ENCODE measurements at places on chromosomes 13 and 19.

DNA sequence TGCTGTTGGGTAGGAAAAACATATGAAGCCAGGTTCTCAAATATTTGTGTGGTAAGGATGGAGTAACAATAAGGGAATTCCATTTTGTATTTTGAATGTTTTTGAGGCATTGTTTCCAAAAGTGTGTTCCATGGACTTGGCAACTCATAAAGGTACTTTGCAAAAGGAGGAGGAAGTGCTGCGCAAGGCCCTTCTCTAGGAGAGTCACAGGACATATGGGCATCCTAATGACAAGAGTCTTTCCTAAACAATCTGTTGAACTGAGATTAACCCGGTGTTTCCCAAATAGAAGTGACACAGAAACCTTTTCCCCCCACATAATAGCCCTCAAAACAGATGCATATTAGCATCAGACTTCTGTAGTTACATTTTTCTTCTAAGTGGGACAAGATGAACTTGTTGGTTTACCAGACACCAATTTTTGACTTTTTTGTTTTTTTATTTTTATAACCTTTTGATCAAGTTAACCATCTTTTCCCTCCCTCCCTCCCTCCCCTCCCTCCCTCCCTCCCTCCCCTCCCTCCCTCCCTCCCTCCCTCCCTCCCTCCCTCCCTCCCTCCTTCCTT lies 209.3 kb downstream of the PCCA start:
- DNase-seq, result peak; percentile 29

GRCh38 chr19:54882758-54883157 lies 8.7 kb downstream of the FCAR start:
- DNase-seq, result no peak

GRCh38 chr13:60690604-60691003 lies 293.6 kb downstream of the TDRD3 start:
- no peak for DNase-seq

- DNase-seq, result no peak
Measured at GRCh38 chr19:35257113-35257461, 8.3 kb downstream of the LSR start.

- DNase-seq, result no peak
Measured at GRCh38 chr13:97538203-97538602, 104.2 kb downstream of the RAP2A start.

DNA sequence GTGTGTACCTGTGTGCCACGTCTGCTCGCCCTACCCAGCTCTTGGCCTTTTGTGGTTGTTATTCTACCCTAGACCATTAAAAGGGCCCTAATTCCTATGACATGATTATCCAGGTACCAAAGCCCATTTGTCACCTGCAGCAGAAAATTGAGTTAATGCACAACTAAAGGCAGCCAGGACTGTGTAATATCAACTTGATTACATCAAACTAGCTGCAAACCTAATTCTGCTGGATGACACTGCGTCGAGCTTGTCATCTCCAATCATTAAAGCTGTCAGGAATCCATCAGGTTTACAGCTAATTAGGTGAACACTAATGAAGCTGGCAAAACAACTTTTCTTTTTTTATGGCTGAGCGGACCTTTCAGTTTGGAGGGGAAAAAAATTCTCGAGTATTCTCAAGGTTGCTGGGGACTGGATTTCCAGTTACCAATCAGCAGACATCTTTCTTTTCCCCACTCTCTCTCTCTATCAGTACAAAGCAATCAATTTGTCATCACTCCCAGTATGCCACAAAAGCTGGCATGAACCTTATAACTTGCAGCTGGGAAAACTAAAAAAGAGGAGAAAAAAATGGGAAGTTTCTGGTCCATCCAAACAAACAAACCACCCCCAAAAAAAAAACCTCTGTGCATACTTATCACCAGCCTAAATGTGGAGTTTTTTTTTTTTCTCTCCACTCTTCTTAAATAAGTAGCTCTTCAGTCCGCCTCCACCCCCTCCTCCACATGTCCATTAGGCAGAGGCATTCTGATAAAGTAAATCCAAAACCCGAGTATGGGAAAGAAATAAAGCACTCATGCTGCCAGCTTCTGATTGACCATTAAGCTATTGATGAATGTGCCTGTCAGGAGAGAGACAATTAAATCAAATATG lies 2.8 kb downstream of the TSHZ3 start:
- no peak for DNase-seq

DNA sequence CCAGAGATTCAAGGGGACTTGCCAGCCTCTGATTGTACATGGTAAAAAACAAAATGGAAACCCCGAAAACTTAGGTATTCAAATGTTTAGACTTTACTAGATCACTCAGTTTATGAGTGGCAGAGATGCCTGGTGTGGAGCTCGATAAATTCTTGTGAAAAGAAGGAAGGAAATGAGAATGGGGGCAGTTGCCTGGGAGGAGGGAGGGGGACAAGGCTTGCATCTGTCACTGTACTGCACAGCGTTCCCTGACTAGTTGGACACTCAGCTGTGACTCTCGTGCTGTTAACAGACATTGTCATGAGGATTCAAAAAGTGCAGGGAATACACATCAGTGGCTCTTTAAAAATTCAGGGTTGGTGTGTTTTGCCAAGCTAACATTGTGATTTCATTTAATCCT lies 232.9 kb downstream of the ZIC5 start:
- DNase-seq, result no peak

- no peak for DNase-seq
Measured at GRCh38 chr13:110698689-110699088, 7.2 kb downstream of the CARS2 start.

GRCh38 chr19:46998445-46999125 lies 21.1 kb upstream of the NPAS1 start:
- no peak for DNase-seq

DNA sequence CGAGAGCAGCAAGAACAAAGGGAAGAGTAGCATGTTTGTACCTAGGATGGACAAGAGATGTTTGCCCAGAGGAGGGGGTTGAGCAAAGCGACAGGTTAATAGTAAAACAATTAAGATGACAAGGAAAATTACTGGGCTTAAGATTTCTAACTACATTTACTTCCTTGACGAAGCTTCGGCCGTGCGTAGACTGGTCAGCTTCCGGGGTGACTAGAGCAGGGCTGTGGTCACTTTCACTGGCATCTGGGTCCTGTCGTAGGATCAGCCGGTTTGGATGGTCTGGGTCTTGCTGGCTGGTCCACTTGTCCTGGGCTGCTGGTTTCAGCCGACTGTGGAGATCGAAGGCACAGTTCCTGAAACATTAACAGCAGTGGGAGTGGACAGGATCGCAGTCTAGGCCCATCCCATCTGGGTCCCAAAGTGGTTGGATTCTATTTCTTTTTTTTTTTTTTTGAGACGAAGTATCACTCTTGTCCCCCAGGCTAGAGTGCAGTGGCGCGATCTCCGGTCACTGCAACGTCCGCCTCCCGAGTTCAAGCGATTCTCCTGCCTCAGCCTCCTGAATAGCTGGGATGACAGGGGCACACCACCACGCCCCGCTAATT lies 5.0 kb upstream of the BSG start:
- no peak for DNase-seq

- DNase-seq, result no peak
Measured at GRCh38 chr19:7545904-7546303, 10.4 kb downstream of the PNPLA6 start.

DNA sequence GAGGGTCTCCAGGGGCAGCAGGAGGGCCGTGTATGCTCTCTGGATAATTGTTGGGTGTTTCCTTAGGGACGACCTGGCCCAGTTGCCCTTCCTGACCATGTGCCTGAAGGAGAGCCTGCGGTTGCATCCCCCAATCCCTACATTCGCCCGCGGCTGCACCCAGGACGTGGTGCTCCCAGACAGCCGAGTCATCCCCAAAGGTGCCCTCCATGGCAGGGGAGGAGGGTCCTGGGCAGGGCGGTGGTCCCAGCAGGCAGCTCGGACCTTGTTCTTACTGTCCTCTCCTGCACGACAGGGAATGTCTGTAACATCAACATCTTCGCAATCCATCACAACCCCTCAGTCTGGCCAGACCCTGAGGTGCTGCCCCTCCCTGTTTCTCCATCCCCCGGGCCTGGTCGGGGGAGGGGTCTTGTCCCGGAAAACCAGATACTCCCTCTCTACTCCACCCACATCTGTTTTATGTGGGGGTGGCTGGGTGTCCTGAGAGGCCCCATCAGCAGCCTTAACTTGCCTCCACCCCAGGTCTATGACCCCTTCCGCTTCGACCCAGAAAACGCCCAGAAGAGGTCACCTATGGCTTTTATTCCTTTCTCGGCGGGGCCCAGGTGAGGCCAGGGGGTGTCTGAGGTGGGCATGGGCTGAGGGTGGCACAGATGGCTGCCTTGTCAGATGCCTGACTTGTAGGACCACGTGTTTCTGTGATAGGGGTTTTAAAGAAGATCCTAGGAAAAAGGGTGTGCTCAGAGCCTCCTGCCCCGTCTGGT lies 12.3 kb upstream of the CYP4F3 start:
- no peak for DNase-seq

- DNase-seq, result peak; percentile 63
Measured at GRCh38 chr19:55586976-55587668, 6.5 kb upstream of the ZNF579 start.

GRCh38 chr13:89468081-89468480 lies 1796.9 kb downstream of the SLITRK5 start:
- no peak for DNase-seq

DNA sequence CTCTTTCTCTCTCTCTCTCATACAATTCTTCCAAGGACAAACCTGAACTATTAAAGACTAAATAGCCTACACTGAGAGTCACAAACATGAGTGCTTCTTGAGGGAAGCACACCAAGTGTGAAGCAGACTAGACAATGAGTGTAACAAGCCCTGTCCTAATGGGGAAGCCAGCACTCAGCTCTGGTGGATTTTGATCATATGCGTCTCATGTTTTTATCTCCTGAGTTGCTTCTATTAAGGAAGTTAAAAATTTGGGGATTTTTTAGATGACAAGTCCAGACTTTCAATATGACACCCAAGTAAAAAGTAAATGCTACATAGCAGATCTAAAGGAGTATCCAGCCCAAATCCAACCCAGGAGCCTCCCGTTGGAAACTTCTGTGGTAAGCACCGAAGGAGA lies 437.8 kb downstream of the RFC3 start:
- DNase-seq, result no peak

DNA sequence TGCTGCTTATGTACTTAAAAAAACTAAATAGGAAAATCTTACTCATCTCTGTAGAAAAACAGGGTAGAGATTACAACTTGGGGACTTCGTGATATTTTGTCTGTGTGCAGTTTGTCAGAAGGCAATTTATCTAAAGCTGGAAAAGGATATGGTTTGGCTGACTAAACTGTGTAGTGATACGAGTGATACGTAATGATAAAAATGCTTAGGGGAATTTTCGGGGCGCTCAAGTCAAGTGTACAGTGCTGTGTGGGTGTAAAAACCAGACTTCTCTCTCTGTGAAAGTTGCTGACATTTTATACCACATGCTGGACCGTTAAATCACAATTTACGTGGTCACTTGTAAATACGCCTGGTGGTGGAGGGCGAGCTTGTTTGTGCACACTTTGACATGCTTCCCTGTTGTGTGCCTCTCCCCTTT lies 221.7 kb downstream of the KCNRG start:
- DNase-seq, result no peak
